Activated naive CD8-positive, alpha-beta T cell treated with anti-CD3 and anti-CD28 coated beads, Interleukin-2, amount 10 ng/mL, durations not matched to agents 7 days and 5 days (primary cell): ENCODE measurements at places on chromosomes 2 and 18. TPM values are rescaled to one million over a fixed set of nuclear protein-coding genes. Genes with fewer than 3 reads are reported as not detected.
A peak's percentile ranks its signal among the peaks of the same experiment; 100 is the strongest.

- no peak overlapping the region for H3K27ac ChIP-seq
- peaks cover 19% of the 10 kb centered on the region for H3K27me3 ChIP-seq
- H3K36me3 ChIP-seq, result no peaks in the 10 kb centered on the region
Measured at GRCh38 chr2:111918383-111918806, 20.0 kb downstream of the MERTK start.

GRCh38 chr2:143148757-143149156 lies 19.5 kb downstream of the ARHGAP15 start:
- no peaks in the 10 kb centered on the region for H3K27me3 ChIP-seq
- peaks cover 70% of the 10 kb centered on the region for H3K4me1 ChIP-seq
- H3K4me3 ChIP-seq, result peak overlapping the region; percentile 53
- DNase-seq, result no peak

GRCh38 chr2:42053791-42054701 lies 6.2 kb downstream of the PKDCC start:
- no peaks in the 10 kb centered on the region for H3K36me3 ChIP-seq
- H3K4me1 ChIP-seq, result no peaks in the 10 kb centered on the region
- peaks cover 27% of the 10 kb centered on the region for H3K27me3 ChIP-seq
- no peak overlapping the region for H3K27ac ChIP-seq
- H3K4me3 ChIP-seq, result no peak overlapping the region
- DNase-seq, result no peak

DNA sequence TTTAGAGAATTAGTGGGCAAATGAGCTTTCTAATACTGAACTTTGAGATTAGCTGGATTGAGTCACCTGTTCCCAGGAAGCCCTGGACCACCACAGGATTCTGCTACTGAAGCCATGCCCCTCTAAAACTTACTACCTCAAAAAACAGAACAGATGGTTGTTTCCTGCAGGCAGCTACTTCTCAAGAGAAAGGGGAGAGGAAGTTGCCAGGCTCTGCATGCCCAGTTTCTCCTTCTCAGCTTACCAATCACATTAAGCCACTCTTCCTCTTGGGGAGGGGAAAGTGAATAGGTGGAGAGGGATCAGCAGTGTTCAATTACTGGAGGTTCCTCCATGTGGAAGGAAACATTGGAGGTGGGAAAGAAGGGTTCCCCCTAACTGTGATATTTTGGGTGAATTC lies 24.9 kb upstream of the C1GALT1C1L start:
- no peak overlapping the region for H3K4me3 ChIP-seq
- H3K4me1 ChIP-seq, result no peaks in the 10 kb centered on the region
- H3K27me3 ChIP-seq, result peaks cover 3% of the 10 kb centered on the region
- DNase-seq, result no peak

- H3K4me3 ChIP-seq, result no peak overlapping the region
- H3K36me3 ChIP-seq, result no peaks in the 10 kb centered on the region
- no peak for DNase-seq
- no peaks in the 10 kb centered on the region for H3K4me1 ChIP-seq
Measured at GRCh38 chr2:50582164-50582563, 449.8 kb downstream of the NRXN1 start.

- H3K27ac ChIP-seq, result no peak overlapping the region
- H3K4me1 ChIP-seq, result peaks cover 3% of the 10 kb centered on the region
- peaks cover 10% of the 10 kb centered on the region for H3K36me3 ChIP-seq
- no peaks in the 10 kb centered on the region for H3K27me3 ChIP-seq
Measured at GRCh38 chr2:121398853-121399252, 113.9 kb upstream of the TFCP2L1 start.

- no peaks in the 10 kb centered on the region for H3K27me3 ChIP-seq
- no peak overlapping the region for H3K27ac ChIP-seq
- no peak overlapping the region for H3K4me3 ChIP-seq
- no peak for DNase-seq
Measured at GRCh38 chr2:21234464-21235120, 110.8 kb downstream of the TDRD15 start.

DNA sequence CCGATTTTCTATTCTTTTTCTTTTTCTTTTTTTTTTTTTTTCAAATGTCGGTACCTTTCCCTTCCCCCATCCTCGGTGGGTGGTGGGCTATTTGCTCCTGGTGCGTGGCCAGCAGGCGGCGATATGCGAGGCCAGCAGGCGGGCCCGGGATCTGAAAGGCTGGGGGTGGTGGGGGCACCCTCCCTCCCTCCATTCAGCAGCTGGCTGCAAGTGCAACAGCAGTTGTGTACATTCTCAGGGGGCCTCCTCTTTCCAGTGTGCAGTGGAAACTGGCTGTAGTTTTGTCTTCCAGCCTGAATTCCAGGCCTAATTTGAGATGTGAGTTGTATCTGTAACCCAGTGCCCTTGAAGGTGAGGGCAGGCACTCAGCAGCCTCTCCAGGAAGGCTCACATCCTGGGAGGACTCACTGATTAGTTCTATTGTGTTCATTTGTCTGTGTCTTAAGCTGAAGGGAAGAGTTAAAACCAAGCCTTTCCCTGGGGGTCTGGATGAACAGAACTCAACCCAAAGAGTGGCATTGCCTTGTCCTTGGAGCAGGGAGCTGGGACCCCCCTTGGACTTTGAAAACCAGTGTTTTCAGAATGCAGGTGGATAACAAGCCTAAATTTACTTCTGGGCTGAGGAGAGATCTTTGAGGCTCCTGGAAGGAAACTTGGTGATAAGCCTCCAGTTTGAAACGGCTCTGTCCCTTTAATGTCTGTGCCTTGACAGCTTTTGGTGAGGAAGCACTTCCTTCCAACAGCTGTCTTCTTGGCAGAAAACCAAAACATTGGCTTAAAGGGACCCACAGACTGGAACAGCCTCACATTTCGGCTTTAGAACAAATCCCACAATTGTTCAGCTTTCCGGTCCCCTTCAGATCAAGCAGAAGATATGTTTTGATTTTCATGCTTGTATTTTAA lies 3.3 kb downstream of the MYCN start:
- no peak overlapping the region for H3K27ac ChIP-seq
- DNase-seq, result no peak
- H3K36me3 ChIP-seq, result no peaks in the 10 kb centered on the region
- no peak overlapping the region for H3K4me3 ChIP-seq
- H3K27me3 ChIP-seq, result peaks cover 52% of the 10 kb centered on the region

DNA sequence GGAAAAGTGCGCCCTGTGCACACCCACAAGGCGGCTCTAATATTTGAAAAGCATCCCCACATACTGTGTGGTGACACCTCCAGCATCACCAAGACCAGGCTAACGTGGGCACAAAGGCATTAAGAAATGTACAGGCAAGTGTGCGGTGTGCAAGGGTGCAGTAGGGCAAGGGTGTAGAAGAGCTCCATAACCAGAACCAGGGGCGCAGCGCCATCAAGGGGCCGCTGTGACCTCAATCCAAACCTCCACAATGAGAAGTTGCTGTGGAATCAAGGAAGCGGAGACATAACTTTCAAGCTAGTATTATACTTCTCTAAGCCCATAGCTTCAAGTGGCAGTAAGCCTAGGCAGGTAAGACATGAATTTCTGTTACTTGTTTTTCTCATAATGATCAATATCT lies 13.0 kb downstream of the L3MBTL4 start:
- H3K36me3 ChIP-seq, result no peaks in the 10 kb centered on the region
- no peak for DNase-seq
- H3K27me3 ChIP-seq, result no peaks in the 10 kb centered on the region

GRCh38 chr2:70128005-70128404 lies 40.7 kb downstream of the PCBP1 start:
- no peaks in the 10 kb centered on the region for H3K36me3 ChIP-seq
- peak overlapping the region; percentile 10 for H3K4me3 ChIP-seq
- H3K27ac ChIP-seq, result peak overlapping the region; percentile 94
- no peaks in the 10 kb centered on the region for H3K27me3 ChIP-seq
- peaks cover 56% of the 10 kb centered on the region for H3K4me1 ChIP-seq

- no peaks in the 10 kb centered on the region for H3K36me3 ChIP-seq
- no peak for DNase-seq
- H3K27me3 ChIP-seq, result peaks cover 38% of the 10 kb centered on the region
- H3K27ac ChIP-seq, result no peak overlapping the region
Measured at GRCh38 chr18:22868831-22869230, 64.3 kb upstream of the RBBP8 start.

- no peak overlapping the region for H3K4me3 ChIP-seq
- DNase-seq, result no peak
- H3K27me3 ChIP-seq, result peaks cover 12% of the 10 kb centered on the region
Measured at GRCh38 chr2:99079226-99079625, 62.3 kb upstream of the C2orf15 start.

- no peak overlapping the region for H3K27ac ChIP-seq
- H3K4me1 ChIP-seq, result peaks cover 6% of the 10 kb centered on the region
- H3K36me3 ChIP-seq, result no peaks in the 10 kb centered on the region
- peaks cover 44% of the 10 kb centered on the region for H3K27me3 ChIP-seq
- H3K4me3 ChIP-seq, result no peak overlapping the region
Measured at GRCh38 chr2:55926246-55926645, 2.7 kb upstream of the EFEMP1 start.

DNA sequence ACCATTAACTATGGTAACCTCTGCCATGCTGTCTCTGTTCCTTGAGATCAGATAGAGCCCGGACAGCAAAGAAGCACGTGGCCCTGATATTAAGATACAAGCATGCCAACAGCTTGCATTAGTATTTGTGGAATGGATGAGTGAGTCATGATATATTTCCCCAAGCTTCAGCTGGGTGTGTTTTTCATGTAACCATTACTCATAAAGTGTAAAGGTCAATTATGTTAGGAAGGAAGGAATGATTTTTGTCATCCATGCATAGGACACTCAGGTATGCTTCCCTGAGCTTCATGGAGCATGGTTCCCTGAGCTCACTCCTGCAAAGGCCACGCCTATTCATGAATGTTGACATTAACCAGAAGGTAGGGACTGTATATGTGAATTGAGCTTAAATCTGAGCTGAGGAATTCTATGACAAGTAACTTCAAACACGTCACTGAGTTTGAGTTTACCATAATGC lies 74.6 kb downstream of the ARL4C start:
- peaks cover 59% of the 10 kb centered on the region for H3K4me1 ChIP-seq
- peak overlapping the region; percentile 59 for H3K4me3 ChIP-seq
- DNase-seq, result no peak
- peak overlapping the region; percentile 97 for H3K27ac ChIP-seq

- no peak overlapping the region for H3K4me3 ChIP-seq
- DNase-seq, result no peak
- H3K36me3 ChIP-seq, result peaks cover 15% of the 10 kb centered on the region
- no peaks in the 10 kb centered on the region for H3K27me3 ChIP-seq
- no peak overlapping the region for H3K27ac ChIP-seq
Measured at GRCh38 chr2:134370655-134371445, 117.0 kb downstream of the MGAT5 start.

DNA sequence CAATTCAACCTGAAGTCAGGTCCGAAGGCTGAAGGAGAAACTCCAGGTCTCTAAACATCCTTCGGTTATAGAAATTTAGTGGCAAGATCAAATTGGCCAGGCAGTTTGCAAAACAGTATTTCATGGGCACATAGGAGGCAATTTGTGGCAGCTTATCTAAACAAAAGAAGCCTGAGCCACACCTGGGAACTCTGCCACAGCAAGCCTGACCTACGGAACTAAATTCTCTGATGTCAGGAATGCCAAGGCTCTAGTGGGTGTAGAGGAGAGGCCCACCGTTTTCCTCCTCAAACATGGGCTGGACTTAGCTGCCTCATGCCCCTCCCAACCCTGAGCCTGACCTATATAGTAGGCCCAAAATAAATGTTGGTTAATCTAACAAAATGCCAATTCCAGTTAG lies 16.0 kb downstream of the SATB2 start:
- no peak overlapping the region for H3K27ac ChIP-seq
- DNase-seq, result no peak
- no peaks in the 10 kb centered on the region for H3K36me3 ChIP-seq

DNA sequence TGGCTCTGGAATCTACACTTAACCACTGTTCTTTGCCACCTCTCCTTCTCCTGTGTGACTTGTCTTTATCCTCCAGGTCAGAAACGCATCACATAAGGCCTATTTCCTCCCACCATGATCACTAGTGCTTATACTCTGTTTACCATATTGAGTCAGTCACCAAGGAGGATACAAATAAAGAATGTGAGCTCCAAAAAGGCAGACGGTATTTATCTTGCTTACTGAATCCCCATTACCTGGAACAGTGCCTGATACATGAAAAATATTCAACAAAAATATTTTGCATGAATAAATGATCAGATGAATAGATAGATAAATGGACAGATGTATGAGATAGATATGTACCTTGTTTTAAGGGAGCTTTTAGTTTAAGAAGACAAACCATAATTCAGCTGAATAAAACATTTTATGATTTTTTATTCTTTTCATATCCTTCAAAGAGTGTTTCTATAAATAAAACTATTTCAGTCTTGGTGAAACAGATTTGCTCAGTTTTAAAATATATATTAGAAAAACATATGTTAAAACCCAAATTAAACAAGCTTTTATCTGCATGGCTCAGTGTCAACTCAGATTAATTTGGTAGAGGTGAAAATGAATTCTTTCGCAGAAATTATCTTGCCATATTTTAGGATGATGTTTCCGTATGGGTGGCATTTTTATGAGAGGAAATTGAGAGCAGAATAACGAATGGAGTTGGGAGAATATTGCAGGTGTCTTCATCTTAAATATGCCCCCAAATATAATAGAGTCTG lies 799.9 kb downstream of the DCC start:
- no peak for DNase-seq
- H3K4me3 ChIP-seq, result no peak overlapping the region
- no peak overlapping the region for H3K27ac ChIP-seq
- no peaks in the 10 kb centered on the region for H3K36me3 ChIP-seq

DNA sequence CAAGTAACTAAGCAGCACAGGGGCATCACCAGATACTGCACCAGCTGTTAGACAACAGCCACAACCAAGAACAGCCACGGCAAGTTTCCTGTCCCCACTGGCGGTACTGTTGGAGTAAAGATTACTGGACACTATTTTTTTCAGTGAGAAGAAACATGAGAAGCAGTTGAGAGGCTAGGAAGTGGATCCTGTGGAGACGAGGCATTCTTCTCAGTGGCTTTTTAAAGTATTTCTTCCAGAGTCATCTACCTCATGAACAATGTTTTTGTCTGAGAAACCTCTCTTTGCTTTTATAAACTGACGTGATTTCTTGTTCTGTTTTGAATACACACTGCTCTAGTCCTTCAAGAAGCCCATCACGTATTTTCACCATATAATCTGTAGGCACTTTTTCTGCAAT lies 18.8 kb downstream of the TM4SF20 start:
- H3K27ac ChIP-seq, result no peak overlapping the region
- H3K36me3 ChIP-seq, result peaks cover 18% of the 10 kb centered on the region
- DNase-seq, result no peak
- H3K4me1 ChIP-seq, result no peaks in the 10 kb centered on the region
- no peak overlapping the region for H3K4me3 ChIP-seq

GRCh38 chr18:49279041-49279440 lies 181.4 kb downstream of the DYM start:
- no peak overlapping the region for H3K27ac ChIP-seq
- H3K27me3 ChIP-seq, result no peaks in the 10 kb centered on the region
- DNase-seq, result no peak
- H3K4me3 ChIP-seq, result no peak overlapping the region

SYT4 gene
- total RNA-seq, result not detected

RIT2 gene
- total RNA-seq, result not detected

RAB10 gene
- 88.0 TPM for total RNA-seq

SPC25 gene
- 35.6 TPM for total RNA-seq

CCDC88A gene
- total RNA-seq, result 20.3 TPM

DSG2 gene
- 0.28 TPM for total RNA-seq
